ENCODE measurements at places on chromosomes 16 and 17. TPM values are rescaled to one million over a fixed set of nuclear protein-coding genes. Genes with fewer than 3 reads are reported as not detected.
A peak's percentile ranks its signal among the peaks of the same experiment; 100 is the strongest.

The HIGD1B gene
- total RNA-seq = not detected

DNA sequence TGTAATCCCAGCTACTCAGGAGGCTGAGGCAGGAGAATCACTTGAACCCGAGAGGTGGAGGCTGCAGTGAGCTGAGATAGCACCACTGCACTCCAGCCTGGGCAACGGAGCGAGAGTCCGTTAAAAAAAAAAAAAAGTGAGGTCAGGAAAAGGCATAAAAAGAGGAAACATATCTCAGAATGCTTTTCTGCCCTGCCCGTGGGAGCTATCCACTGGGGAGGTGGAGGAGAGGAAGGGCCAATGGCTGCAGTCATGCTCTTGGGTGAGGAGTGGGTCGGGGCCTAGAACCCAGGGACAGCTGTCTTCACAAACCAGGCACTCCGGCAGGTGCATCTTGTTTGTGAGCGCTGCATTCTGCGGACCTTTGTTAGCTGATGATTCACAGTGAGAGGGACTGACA, 60.0 kb upstream of the CDC42EP4 start:
- no peak for DNase-seq

- no peak for DNase-seq
Observed at GRCh38 chr16:11642765-11643116, 25.5 kb upstream of the SNN start.

- DNase-seq = peak; percentile 94
Observed at GRCh38 chr17:76370261-76370993, 14.0 kb upstream of the SPHK1 start.

The TP53TG3D gene
- 2.4 TPM for total RNA-seq

GRCh38 chr17:47064684-47065083, 85.6 kb upstream of the RPRML start:
- no peak for DNase-seq

All from LHCN-M2 (cell line).